ENCODE measurements at places on chromosomes 11 and 22.

- DNase-seq: no peak
Measured at GRCh38 chr11:9895006-9895405, 231.1 kb downstream of the SWAP70 start.

- DNase-seq: no peak
Measured at GRCh38 chr11:66543263-66544107, 2.4 kb downstream of the ZDHHC24 start.

DNA sequence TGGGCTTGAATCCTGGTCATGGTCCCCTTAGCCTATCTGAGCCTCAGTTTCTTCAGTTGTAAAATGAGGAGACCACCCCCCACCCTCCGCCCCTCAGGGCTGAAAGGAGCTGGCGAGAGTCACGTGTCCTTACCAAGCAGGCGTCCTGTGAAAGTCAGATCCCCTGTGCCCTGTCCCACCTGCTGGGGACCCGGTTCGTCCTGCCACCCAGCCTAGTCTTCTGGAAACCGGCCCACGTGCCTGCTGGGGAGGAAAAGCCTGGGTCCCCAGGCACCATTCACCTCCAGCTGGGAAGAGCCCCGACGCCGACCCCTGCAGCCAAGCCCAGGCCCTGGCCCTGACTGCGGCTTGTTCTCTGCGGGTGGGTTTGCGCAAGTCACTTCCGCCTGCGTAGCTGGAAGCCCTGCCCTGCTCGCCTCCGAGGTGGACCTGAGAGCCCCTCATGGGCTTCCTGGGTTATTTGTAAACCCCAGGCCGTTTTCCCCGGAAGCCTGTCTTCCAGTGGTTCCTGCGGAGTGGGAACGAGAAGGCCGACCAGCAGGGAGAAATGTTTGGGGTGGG lies 679 bp upstream of the SSH3 start:
- DNase-seq: no peak

DNA sequence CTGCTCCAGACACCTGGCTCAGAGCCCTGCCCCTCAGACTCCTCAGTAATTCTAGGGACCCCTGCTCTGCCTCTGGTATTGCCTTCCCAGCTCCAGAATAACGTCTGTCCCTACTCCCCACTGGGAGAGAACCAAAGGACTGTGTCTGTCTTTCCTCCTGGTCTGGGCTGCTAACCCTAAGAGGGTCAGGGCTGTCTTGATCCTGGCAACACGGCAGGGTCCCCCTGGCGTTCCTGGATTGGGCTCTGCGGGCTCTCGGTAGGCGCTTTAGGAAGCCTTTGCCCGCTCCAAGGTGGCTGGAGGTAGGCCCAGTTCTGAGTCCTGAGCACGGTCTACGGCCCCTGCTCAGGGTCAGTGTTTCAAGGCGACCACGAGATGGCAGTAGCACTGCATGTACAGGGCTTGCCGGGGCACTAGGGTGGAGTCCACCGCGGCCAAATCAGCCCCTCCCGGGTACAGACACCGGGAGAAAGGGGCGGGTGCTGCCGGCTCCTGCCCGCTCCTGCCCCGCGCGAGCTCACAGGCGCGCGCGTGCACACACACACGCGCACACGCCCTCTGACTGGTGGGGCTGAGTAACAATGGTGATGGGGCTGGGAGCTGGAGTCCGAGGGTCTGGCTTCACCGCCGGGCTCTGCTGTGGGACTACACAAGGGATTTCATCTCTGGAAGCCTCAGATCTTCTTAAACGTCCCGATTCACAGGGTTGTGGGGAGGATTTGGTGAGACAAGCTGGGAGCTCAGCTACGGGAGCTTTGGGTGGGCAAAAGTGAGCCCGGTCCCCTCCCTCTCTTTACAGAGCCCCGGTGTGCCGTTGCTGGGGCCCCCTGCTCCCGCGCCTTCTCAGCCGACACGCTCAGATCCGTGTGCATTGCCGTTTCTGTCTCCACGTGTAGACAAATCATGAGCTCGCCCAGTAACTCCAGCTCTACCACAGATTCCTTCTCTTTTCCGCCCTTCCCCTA lies 30.1 kb upstream of the HMOX1 start:
- no peak for DNase-seq
